Fibroblast of the aortic adventitia (primary cell): ENCODE measurements at places on chromosomes 4 and X. TPM values are rescaled to one million over a fixed set of nuclear protein-coding genes. Genes with fewer than 3 reads are reported as not detected.

DBET gene
- total RNA-seq: not detected in 2 replicates

NAA10 gene
- total RNA-seq: 25.8 and 84.7 TPM in 2 replicates

FABP2 gene
- not detected in 2 replicates for total RNA-seq

TMPRSS11E gene
- total RNA-seq: not detected in 2 replicates

RIPPLY1 gene
- total RNA-seq: not detected in 2 replicates

PHOX2B gene
- not detected in 2 replicates for total RNA-seq

LRP2BP gene
- total RNA-seq: 0.63 and 0.74 TPM in 2 replicates

STAG2 gene
- 85.5 and 88.7 TPM in 2 replicates for total RNA-seq

SMS gene
- 46.3 and 214 TPM in 2 replicates for total RNA-seq

DNA sequence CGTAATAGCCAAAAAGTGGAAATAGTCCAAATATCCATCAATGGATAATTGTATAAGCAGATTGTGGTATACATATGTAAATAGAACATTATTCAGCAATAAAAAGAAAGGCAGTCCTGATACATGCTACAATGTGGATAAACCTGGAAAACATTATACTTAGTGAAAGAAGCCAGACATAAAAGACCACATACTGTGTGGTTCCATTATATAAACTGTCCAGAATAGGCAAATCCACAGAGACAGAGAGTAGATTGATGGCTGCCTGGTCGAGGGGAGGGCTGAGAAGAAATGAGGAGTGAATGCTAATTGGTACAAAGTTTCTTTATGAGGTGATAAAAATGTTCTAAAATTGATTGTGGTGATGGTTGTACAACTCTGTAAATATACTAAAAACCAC, 397.4 kb upstream of the RPS6KA3 start:
- DNase-seq: no peak

DNA sequence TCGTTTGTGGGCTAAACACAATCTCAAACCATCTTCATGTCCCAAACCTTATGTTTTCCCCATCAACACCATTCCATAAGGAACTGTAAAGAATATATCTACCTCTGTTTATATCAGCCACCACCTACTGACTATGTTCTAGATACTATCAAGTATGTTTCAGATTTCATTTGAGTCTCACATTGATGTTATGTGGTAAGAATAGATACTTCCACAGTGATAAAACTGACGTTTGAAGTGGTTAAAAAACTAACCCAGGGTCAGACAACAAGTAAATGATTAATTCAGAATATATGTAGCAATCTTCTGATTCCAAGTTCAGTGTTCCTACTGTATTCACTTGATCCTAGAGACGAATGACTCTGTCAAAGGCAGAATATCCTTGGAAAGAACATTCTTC, 156.8 kb upstream of the RASGEF1B start:
- DNase-seq: no peak

DNA sequence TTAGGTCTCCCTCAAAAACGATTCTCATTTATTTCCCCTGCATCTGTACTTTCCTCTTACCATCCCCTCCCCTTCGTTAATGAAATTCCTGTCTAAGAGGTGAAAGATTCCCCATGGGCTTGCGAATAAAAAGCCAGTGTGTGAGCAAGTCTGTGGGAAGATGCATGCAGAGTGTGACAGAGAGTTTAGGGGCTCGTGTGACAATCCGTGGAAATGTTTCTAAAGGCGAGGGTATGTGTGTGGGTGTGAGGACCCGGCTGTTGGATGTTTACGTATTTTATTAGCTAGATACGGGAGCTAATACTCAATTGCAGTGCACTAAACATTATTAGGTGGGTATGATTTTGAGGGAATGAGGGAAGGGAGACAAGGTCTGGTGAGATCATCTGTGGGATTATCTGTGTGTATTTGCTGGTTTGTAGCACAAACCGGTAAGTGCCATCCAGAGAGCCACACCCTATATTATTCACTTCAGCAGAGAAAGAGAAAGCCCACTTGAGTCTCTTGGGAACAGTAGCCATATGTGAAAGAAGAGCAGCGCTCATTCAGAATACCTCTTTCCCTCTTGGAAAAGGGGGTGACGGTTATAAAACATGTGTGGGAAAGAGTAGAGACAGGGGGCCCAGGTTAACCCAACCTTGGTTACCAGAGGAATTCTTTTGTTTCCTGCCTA, 893 bp upstream of the HOPX start:
- no peak for DNase-seq

DNA sequence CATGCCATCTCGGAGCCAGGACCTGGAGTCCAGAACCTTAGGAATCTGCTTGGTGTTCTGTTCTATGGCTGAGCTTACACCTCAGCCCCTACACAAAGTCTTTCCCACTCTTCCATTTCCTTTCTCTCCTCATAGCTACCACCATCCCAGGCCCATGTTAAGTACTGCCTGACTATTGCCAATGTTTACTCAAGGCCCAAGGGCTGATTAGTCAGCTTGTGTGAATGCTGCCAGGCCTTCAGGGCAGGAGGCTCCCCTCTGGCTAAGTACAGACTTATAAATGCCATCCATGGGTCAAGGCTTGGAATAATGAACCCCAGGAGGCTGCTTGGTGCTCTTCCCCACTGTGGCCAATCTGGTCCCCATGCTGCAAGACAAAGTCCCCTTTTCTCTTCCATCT, 411.6 kb upstream of the MAGEB18 start:
- peak; percentile 22 for DNase-seq

GRCh38 chr4:139247241-139247640, 32.8 kb downstream of the MGARP start:
- DNase-seq: peak; percentile 22

GRCh38 chrX:12973561-12974304, 1.2 kb upstream of the TMSB4X start:
- no peak for DNase-seq

DNA sequence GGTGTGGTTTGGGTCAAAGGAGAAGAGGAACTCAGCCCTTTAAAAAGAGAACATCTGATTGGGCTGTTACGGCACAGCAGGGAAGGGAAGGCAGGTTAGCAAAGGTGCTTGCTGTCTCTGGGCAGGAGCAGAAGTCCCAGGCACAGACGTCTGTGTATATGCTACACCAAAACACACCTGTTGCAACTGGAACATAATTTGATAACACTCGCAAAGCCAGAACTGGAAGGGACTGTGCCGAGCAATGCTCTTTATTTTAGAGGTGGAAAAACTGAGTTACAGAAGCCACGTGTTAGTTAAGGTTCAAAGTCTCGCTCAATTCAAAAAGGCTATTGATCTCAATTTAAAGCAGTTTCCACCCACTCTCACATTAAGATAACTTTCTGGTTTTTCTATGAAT, 2.2 kb upstream of the FAM114A1 start:
- DNase-seq: no peak

DNA sequence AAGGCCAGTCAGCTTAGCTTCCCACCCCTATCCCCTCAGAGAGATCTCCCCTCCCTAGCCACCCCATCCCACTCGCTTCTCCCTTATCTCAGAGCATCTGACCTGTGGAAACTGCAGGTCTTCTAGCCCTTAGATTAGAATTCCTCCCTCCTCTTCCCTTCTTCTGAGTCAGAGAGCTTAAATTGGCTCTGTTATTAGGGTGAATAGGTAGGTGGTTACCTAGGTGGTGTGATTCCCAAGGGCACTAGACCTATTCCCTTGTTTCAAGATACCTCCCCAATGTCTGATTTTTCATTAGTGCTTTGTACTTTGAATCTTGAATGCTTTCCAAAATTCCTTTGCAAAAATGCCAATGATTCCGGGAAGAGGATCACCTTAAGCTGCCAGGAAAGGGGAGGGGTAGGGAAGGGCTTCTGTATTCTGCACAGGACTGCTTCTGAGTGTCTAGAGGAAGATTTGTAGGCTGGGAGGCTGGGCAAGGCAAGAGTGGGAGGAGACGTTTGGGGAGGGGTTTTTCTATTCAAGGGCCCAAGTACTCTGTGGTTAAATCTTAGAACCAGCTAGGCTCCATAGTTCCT, 24.5 kb upstream of the MSN start:
- peak; percentile 55 for DNase-seq

DNA sequence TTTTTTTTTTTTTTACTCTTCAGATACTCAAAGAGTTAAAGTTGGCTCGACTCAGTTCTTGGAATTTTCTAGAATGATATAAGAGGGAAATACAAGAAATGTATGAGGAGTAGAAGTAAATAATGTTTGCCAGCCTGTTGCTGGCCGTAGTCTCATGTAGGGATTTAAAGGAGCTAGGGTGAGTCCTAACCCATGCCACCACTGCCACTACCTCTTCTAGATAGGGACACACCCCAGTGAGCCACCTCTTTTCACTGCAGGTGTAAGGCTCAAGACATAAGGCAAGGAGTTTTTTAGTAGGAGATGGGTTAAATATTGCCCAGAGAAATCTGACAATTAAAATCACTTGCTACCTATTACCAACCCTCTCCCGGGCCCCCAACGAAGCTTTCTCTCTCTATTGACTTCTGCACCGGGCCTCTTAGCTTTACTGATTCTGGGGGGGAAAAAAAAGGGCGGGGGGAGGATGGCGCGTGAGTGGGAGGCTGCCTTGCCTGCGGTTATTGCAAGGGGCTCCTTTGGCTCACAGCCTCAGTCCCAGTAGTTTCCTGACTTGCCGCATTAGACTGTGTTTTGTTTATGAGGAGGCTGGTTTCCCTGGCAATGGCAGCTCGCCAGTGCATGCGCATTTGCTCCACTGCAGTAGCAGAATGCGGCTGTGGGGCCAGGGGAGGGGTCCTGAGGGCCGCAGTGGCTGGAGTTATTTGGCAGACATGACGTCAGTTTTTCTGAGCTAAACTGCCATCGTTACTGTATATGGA, 3.0 kb downstream of the LINC00632 start:
- DNase-seq: no peak

- DNase-seq: peak; percentile 56
These were observed 14.2 kb downstream of the CHST7 start for GRCh38 chrX:46587753-46588171.

- DNase-seq: no peak
These were observed 24.1 kb upstream of the STIM2 start for GRCh38 chr4:26836539-26836938.

GRCh38 chrX:133994576-133994975, 9.2 kb upstream of the GPC3 start:
- DNase-seq: peak; percentile 1

- peak; percentile 14 for DNase-seq
These were observed 14.7 kb upstream of the KLHL8 start for GRCh38 chr4:87235020-87235671.

DNA sequence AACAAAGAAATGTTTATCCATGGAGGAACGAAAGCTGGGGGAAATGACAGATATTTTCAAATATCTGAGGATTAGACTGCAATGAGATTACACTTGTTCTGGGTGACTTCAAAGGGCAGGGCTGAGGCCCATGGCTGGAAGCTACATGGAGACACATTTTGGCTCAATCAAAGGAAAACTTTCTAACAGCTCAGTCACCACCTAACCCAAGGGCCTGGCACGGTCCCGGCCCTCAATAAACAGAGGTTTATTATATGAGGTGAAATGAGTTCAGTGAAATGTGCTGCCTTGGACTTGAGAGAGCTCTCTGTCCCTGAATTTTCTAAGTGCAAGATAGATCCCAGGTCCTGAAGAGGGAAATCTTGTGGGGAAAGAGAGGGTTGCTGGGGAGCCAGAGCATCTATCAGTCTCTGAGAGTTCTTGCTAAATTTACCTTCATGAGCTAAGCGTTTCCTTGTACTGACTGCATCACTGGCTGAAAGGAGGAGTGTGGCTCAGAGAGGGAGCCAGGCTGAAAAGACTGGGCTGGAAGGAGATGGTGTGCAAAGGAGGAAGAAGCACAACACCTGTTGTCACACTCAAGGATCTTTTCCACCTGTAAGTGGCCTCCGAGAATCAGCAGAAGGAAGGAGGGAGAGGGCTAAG, 2.0 kb upstream of the RIPPLY1 start:
- DNase-seq: no peak

- DNase-seq: no peak
These were observed 80.0 kb upstream of the AFAP1 start for GRCh38 chr4:8019396-8020365.

DNA sequence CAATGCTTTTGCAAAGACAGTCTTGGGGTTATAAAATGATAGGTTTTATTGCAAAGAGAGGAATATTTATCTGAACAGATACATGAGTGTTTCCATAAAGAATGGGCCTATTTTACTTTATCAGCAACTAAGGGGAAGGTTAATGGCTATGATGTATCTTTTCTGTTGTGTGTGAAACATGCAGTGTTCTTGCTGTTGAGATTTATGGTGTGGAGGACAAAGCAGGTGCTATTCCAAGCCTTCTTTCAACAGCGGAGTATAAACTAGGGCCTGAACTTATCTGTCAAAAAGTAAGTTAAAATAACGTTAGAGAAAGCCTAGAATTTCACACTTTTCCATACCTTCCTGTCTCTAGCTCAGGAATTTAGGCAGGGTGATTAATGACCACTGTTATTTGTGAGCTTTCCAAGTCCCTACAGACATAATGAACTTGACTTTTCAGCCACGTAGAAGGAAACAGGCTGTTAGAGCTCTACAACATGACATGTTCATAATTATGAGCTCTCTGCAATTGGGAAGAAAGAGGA, 411.4 kb downstream of the IL1RAPL1 start:
- peak; percentile 6 for DNase-seq

- DNase-seq: no peak
These were observed 103.5 kb upstream of the PLAC1 start for GRCh38 chrX:134761788-134762187.

DNA sequence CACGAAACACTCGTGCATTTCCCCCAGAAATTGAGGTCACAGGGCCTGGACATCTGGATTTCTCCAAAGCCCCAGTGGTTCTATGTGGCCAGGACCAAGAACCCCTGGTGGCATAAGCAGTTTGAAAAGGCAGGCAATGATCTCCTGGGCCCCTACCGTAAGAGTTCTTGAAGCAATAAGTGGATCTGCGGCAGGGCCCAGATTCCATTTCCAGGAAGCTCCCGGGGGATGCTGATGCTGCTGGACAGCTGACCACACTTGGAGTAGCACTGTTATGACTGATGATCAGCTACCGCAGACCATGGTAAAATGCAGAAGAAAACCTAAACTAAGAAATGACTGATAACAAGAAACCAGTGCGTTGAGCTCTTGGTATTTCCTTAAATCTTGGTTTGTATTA, 27.8 kb downstream of the SMS start:
- peak; percentile 32 for DNase-seq

DNA sequence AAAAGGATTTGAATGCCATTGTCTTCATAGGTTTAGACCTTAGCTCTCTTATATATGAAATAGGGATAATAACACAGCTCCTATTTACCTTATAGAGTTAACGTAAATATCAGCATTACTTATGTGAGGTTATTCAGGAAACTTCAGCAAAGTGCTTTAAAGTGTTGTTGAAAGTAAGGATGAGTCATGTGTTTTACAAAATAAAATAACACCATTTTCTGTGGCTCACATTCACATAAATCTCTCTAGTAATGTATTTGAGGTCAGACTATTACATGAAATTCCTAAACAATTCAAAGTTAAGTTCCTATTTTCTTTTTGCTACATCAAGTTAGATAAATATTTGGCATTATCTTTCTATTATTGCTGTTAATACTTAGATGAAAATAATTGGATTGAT, 2.9 kb downstream of the GNRHR start:
- no peak for DNase-seq
